ENCODE measurements at places on chromosomes 6 and 20.

GRCh38 chr6:3426091-3426926 is 30.5 kb downstream of the SLC22A23 start:
- no peak for DNase-seq

- DNase-seq = no peak
These were observed 318.1 kb downstream of the CLIC5 start for GRCh38 chr6:45697605-45698004.

DNA sequence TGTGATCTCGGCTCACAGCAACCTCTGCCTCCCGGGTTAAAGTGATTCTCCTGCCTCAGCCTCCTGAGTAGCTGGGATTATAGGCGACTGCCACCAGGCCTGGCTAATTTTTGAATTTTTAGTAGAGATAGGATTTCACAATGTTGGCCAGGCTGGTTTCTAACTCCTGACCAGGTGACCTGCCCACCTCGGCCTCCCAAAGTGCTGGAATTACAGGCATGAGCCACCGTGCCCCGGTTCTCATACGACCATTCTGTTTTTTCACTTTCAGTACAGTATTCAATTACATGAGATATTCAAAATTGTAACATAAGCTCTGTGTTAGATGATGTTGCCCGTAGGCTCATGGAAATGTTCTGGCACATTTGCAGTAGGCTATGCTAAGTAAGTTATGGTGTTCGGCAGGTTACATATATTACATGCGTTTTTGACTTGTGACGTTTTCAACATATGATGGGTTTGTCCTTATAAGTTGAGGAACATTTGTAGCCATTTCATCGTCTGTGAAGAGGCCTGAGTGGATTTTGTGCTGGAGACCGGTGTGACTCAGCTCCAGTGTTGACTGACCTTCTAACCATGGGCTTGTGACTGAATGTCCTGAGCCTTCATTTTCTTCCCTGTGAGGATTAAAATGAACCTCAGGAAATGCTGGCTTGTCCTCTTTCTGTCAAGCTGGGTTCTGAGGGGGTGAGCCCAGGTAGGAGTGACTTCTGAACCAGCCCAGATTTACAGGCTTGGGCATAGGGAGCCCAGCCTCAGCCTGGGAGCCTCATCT is 12.2 kb downstream of the PPARD start:
- no peak for DNase-seq

DNA sequence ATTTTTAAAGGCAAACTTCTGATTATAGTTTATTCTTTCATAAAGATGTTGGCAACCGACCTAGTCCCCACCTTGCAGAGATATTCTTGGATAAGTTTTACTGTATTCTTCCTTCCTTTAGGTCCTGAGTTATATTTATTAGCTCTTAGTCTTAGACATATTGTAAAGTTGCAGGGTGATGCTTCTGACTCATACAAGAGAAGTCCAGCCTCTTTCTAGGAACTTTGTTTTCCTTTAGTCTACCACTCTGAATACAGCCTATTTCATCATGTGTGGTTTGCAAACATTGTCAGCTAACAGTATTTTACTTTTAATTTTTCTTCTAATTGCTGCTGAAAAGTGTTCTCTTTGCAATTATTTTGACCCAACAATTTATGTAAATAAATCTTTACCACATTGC is 686.7 kb downstream of the COL12A1 start:
- no peak for DNase-seq

GRCh38 chr20:44911264-44911921 is 1.5 kb downstream of the PABPC1L start:
- DNase-seq = peak; percentile 53

DNA sequence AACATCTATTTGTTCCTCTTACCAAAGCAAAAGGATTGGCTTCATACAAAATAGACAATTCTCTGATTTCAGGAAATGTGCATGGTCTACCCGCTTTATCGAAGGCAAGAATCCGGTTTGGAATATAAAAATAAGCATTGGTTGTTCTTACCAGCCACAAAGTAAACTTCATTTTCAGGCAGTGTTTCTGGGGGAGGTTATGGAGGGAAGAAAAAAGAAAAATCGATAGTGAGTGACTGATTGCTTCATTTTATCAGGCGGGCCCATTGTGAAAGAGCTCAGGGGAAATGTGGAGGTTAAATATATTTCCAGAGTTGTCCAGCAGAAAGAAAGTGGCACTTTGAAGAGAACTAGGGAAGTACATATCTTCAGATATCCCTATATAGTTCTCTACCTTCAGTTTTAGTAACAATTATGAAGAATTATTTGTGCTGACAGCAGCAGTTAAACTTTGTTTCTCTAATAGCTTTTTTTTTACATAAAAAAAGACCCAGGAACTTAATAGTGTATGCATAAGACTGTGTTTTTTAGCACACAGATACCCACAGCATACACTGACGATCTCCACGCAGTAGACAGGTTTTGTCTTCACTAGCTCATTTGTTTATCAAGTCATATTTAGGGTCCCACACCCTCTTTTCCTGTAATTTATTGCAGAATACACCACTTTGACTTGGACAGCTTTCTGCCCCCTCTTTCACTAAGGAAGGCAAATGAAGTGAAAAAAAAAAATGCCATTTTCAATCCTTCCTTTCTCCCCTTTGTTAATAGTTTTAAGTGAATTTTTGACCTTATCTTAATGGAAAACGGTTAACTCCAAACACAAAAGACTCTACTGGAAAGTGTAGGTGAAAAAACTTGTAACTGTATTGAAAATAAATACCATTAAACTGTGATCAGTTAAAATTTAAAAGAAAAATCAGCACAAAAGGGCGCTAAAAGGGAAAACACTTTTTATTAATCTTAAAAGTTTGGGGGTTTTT is 2.9 kb downstream of the POU3F2 start:
- no peak for DNase-seq

DNA sequence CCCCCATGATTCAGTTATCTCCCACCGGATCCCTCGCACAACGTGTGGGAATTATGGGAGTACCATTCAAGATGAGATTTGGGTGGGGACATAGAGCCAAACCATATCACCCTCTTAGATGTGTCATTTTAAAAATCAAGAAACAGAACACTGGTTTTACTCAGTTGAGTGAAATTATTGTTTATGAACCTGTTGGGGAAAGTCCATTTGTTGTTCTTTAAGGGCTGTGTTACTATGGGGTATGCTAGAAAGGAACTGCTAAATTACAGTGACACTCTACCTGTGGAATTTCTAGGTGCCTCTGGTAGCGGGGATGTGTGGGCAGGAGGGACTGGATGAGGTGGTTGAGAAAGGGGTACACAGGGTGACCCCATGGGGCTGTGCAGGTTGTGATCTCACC is 28.9 kb downstream of the STX11 start:
- no peak for DNase-seq

DNA sequence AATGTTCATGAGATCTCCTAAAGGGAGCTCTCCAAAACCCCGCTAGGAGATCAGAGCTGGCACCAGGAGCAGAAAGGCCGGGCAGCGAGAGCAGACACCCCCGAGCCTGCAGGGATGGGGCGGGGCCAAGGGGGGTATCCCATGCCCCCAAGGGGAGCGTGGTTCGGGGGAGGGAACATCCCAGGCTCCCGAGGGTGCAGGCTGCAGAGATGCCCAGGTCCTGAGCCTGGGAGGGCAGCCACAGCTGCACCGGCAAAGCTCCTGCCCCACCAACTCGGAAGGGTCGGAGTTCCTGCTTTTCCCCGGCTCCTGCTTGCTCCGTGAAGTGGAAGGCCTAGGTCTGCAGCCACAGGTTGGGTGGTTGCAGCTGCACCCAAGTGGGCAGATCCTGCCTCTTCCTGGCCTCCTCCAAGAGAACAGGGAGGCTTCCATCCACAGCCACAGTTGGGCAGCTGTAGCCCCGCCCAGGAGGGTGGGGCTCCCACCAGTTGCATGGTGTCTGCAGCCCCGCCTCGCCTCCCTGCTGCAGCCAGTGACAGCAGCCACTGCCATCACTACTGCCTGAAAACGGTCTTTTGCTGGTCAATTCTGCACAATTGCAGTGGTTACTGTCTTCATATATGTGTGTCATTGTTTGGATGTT is 13.4 kb upstream of the GMNN start:
- no peak for DNase-seq

DNA sequence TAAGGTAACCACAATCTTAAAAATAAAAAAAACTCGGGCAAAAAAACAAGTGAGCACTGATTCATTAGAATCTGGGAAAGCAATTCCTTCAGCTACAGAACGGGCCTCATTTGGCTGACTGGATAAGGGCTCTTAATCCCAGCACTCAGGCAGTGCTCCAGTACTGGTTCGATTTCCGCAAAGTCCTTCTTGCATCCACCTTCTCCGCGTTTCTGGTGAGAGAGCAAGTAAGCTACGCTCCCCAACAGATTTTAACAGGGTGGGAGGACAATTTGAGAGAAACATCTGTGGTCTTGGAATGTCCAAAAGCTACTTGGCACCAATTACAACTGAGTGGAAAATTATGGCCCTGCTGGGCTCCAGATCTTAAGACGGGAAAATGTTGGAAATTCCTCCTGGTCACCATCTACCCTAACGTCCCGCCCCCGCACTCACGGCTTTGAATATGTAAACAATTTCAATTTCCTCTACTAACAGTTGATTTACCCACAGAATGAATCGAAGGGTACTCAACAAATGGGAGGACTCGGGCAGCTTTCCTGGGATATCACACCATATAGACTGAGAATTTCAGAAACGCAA is 18.1 kb upstream of the ZSCAN9 start:
- no peak for DNase-seq

DNA sequence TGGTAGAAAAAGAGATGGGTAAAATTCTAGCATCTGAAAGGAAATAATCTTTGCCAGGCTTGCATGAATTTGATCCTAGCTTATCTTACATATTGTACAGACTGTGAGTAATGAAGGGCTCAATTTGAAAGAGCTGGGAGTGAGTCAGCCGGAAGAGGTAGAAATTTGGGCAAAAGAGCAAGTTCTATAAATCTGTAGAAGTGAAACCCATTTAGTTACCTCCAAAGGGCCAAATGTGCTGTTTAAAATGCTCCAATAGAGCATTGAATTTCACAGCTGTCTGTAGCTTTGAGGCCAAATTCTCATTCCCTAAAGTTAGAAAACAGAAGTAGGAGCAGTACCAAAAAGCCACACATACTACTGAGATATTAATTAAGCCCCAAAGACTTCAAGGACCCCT is 466.1 kb downstream of the BTBD3 start:
- DNase-seq = no peak

DNA sequence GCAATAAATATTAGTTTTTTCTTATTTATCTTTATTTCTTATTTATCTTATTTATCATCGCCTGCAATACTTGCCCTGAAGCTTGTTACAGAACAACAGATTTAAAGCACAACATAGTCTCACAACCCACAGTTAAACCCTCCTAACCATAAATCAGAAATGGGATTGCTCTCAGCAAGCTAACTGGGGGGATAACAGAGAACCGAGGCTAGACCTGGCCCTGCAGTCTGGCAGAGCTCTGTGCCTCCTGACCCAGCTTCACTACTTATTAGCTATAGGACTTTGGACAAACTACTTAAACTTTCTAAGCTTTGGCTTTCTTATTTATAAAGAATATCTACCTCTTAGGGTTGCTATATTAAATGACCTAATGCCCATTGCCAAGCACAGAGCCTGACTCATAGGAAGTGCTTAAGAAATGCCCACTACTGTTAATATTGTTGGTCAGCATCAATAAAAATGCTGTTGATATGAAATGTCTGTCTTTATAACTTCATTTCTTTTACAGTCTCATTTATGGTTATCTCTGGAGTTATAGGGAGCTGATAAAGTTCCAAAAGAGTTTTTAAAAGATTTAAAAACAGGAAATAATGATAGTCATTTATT is 87.9 kb upstream of the BEND6 start:
- no peak for DNase-seq

- DNase-seq = no peak
These were observed 19.2 kb downstream of the MAPK13 start for GRCh38 chr6:36149476-36149875.

- DNase-seq = no peak
These were observed 144.0 kb downstream of the BCKDHB start for GRCh38 chr6:80250391-80250997.

DNA sequence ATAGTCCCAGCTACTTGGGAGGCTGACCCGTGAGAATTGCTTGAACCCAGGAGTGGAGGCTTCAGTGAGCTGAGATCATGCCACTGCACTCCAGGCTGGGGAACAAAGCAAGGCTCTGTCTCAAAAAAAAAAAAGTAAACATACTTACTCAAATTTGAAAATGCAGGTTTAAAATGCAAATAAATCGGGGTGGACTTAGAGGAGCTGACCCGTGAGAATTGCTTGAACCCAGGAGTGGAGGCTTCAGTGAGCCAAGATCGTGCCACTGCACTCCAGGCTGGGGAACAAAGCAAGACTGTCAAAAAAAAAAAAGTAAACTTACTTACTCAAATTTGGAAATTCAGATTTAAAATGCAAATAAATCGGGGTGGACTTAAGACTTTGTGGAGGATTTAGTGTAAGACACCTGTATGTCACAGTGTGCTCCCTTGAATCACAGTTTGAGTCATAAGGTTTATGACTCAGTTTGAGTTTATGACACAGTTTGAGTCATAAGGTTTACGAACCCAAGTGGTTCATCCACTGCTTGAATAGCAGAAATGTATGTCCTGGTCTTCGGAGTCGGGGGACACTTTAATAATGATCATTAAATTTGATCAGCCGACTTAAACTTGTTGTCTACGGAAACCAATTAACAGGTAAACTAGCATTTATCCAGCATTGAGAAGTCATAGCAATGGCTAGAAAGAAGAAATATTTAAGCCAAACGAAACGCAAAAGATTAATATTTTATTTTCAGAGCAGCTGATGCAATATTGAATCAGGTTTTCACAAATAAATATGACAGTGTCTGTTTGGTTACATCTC is 6.8 kb upstream of the MRPS10 start:
- no peak for DNase-seq

- DNase-seq = no peak
These were observed 358.5 kb upstream of the RUNX2 start for GRCh38 chr6:44969446-44970185.

- DNase-seq = no peak
These were observed 258.1 kb upstream of the BMP2 start for GRCh38 chr20:6509374-6509773.

- DNase-seq = no peak
These were observed 40.9 kb upstream of the CCN6 start for GRCh38 chr6:112013051-112013450.

DNA sequence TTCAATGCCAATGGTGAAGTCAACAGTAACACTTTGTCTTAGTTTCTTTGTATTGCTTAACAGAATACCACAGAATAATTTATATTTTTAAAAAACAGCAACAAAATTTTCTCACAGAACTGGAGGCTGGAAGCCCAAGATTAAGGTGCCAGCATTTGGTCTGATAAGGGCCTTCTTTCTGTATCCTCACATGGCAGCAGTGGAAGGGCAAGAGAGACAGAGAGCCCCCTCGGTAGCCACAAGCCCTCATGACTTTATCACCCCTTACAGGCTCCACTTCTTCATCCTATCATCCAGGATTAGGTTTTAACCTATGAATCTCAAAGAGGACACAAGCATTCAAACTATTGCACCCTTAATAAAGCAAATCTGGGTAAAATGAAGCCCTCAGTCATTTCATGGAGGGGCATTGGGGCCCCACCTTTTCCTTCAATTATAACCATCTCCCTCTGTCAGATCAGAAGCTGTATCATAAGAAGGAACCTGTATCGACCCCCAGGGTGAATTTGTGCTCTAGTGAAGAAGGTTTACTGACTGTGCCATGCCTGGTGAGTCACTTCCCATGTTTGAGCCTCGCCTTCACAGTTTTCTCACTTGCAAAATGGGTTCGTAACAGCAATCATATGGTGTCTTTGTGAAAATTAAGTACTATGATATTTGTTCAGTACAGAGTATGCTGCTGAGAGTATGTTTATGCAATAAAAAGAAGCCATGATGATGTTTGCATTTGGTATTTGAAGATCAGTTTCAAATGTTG is 178.2 kb downstream of the LRFN2 start:
- no peak for DNase-seq

GRCh38 chr6:105364243-105364642 is 38.6 kb downstream of the PREP start:
- DNase-seq = no peak

GRCh38 chr6:56725254-56725653 is 82.6 kb upstream of the DST start:
- no peak for DNase-seq

All from activated CD8-positive, alpha-beta memory T cell treated with anti-CD3 and anti-CD28 coated beads, Interleukin-2, amount 50 U/mL, for 4 hours (primary cell).